ENCODE measurements at places on chromosomes 5 and 9.

DNA sequence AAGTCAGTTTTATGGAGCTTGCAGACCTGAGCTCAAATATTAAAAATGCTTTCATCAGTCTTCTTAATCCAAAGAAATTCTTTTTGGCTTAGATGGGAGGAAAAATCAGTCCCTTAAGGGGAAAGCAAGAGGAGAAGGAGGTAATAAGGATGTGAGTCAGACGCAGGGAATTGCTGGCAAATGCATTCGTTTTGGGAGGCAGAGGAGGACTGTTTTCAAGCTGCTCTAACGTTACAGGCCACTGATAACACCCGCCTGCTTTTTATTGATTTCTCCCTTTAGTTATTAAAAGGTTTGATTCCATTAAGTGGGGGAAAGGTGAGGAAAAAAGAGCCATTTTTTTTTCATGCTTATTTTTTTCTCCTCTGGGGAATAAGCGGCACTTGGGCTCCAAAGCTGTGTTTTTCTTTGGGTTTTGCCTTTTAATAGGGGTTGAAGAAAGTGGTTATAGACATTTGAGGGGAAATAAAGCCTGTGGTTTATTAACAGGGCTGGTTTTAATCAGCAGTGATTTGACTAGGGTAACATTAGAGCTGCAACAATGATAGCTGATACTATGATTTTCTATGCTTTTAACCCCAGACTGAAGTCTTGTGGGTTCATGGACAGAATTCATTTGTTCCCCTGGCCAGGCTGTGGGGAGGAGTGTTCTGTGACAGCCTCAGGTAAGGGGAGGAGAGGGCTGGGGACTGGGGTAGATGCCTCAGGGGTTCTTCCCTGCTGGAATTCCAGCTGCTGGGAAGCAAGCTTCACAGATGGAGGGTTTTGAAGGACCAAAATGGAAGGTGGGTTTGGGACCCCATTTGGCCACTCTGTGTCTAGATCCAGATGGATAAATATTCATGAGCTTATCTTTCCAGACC is 225.2 kb downstream of the GAS1 start:
- no peak for DNase-seq

DNA sequence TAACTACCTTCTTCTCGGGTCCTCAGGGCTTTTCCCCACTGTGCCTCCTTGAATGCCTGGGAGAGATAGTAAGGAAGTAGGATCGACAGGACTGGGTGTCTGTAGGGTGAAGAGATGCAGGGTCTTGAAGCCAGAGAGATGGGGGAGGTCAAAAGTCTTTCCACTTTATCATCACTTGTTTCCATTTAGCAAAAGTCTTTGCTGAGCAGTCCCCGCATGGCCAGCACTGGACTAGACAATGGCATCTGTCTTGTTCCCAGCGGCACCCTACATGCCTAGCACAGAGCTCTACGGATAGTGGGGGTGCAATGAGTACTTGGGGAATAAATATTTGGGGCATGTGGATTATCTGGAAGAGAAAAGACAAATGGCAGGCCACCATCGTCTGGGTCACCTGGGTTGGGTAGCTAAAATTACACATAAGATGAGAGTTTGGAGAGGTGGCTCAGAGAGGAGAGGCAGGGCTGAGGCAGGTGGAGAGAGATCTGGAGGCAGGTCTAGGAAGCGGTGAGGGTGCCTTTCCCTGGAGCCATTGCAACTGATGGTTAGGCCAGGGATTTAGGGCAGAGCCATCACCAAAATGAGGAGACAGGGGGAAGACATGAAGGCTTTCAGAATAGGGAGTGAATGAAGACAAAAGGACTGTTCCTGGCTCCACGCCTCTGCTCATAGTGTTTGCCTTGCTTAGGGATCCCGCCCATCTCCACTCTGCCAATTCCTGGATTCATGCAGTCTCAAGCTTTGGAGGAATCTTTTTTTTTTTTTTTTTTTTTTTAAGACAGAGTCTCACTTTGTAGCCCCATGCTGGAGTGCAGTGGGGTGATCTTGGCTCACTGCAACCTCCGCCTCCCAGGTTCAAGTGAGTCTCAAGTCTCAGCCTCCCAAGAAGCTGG is 250.8 kb upstream of the KLF4 start:
- DNase-seq, result no peak

GRCh38 chr9:77588271-77588937 is 59.7 kb downstream of the GNA14 start:
- DNase-seq, result no peak

GRCh38 chr5:107459605-107460004 is 211.1 kb downstream of the EFNA5 start:
- DNase-seq, result no peak

DNA sequence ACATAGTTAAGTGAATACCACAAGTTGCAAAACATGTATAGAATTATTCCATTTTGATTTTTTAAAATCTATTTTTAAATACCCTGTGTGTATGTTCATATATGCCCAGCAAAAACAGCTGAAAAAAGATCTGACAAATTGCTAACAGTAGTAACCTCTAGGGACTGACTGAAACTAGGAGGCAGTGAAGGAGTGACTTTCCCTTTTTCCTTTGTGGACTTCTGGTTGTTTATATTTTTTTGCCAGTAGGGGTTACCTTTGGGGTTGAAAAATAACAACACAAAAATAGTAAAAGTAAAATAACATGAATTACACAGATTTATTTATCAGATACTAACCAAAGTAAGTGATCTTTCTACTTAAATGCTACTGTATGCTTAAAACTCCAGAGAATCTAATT is 2.9 kb downstream of the MEGF9 start:
- no peak for DNase-seq

DNA sequence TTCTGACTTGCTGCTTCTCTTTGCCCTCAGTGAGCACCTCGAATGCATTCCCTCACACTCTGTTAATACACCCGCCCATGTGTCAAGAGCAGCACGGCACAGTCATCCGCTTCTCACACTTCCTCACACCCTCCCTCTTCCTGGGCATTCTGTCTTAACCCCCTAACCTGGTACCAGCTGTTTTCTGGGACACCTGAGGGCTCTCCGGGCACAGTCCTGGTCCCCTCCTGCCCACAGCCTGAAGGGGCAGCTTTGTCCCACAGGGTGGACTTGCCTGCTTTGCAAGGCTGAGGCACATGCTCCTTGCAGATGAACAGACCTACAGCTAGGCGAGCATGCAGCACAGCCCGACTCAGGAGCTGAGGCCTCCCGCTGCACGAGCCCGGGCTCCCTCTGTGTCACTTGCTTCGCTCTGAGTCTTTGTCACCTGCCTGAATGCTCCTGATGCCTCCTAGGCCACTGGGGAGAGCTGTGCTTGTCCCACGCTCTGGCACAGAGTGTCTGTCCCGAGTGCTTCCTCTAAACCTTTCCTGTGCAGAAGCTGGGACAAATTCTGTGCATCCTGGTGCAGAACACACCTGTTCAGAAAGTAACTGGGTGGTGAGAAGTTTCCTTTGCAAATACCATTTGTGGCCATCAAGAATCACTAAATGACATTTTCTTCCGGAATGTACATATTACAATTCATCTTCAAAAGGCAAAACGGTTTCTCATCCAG is 47.8 kb downstream of the AHRR start:
- no peak for DNase-seq

GRCh38 chr5:136226401-136226800 is 33.4 kb upstream of the SMIM32 start:
- DNase-seq, result no peak

DNA sequence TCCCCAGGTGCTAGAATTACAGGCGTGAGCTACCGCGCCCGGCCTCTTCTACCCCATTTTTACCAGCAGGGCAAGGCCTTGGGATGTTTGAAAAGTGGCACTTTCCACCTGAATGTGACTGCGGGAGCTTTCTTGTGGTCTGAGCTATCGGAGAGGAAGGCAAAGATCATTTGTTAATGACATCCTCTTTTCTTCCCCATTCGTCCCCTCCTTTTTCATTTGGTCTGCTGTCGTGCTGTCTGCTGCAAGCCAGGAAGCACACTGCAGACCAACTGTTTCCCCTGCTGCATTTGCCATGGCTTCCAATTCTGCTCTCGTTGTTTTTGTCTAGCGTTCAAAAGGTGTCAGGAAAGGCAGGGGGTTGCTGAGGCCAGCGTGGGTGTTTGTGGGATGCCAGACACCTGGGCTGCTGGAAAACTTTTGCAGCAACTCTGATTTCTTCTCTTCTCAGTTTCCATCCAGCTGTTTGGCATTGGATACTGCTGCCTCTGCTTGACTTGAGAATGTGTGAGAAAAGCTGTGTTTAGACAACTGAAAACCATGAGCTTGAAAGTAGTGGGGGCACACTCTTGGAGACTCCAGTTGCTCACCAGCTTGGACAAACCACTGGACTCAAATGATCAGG is 196.4 kb upstream of the MSX2 start:
- no peak for DNase-seq

- no peak for DNase-seq
These were observed 50.1 kb downstream of the AMBP start for GRCh38 chr9:114027863-114028465.

- DNase-seq, result no peak
These were observed 535.7 kb upstream of the ACO1 start for GRCh38 chr9:31848505-31849285.

GRCh38 chr5:80078921-80079320 is 43.8 kb downstream of the THBS4 start:
- DNase-seq, result no peak

DNA sequence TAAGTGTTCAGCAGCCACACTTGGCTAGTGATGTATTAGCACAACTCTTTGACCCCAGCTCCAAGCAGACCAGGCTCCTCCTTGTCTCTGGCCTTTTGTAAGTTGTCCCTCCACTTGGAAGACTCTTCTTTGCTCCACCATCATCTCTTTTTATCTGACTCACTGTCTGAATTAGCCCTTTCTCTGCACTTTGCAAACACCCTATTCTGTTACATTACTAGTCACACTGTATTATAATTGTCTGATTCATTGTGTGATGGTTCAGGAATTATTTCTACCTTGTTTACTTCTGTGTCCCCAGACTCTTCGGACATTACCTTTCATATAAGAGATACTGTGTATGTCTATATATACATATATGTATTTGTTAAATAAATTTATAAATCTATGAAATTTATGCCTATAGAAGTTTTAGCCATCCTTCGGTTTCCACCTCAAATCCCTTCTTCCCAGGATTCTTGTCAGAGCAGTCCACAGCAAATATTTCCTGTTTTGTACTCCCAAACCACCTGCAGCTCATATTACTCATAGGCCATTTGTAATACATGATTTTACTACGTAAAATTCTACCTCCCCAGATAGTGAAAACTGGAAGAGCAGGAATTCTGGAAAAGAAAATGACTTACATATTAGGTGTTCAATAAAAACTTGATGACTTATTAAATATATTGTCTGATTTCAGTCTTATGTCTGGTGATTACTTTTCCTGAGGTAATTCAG is 69.0 kb downstream of the MTAP start:
- no peak for DNase-seq

GRCh38 chr9:19445452-19445851 is 36.6 kb downstream of the ACER2 start:
- no peak for DNase-seq

DNA sequence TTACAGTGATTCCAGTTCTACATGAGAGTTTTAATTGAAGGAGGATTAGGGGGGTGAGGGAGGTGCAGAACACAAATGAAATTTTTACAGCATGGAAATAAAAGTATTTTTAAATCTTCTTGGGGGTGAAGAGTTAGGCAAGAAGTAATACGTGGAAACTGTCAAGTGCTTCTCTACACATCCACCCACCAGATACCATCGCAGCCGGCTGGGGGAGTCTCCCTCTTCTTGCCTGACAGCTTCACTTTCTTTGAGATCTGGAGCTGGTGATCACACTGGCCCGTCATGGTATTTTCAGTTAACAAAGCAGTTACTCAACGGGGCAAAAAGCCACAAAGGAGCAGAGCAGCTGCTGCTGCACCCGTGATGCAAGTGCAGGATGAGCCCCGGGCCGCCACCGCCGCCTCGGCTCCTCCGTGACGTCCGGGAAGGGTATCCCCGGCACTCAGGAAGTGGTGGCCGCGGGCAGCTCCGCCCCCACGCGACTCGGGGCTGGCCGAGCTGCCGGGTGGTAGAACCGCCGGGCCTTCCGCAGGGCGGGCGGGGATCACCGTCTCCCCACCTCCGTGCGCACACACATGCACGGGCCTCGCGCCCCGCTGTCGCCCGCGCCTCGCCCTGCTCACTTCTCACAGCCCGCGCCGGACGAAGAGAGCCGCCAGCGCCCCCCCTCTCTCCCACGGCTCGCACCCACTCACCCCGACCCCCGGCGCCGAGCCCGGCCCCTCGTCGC is 2.4 kb upstream of the NR4A3 start:
- DNase-seq, result no peak

DNA sequence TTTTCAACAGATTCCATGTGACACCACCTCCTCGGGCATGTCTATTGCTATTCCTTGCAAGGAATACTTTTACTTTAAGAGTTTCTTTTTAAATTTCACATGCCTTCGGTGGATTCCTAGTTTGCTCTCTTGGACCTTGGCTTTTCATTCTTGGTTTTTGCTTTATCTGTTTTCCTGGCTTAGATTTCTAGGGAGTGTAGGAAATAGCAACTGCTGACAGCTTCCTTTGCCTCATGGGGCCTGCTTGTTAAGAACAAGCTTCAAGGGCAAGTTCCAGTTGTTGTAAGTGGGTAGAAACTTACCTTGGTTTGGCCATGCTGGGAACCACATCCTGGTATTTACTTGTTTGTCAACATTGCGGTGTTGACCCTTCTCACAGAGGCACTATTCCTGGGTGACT is 348.5 kb downstream of the DMAC1 start:
- no peak for DNase-seq

GRCh38 chr9:18605766-18606180 is 131.8 kb downstream of the ADAMTSL1 start:
- DNase-seq, result no peak

DNA sequence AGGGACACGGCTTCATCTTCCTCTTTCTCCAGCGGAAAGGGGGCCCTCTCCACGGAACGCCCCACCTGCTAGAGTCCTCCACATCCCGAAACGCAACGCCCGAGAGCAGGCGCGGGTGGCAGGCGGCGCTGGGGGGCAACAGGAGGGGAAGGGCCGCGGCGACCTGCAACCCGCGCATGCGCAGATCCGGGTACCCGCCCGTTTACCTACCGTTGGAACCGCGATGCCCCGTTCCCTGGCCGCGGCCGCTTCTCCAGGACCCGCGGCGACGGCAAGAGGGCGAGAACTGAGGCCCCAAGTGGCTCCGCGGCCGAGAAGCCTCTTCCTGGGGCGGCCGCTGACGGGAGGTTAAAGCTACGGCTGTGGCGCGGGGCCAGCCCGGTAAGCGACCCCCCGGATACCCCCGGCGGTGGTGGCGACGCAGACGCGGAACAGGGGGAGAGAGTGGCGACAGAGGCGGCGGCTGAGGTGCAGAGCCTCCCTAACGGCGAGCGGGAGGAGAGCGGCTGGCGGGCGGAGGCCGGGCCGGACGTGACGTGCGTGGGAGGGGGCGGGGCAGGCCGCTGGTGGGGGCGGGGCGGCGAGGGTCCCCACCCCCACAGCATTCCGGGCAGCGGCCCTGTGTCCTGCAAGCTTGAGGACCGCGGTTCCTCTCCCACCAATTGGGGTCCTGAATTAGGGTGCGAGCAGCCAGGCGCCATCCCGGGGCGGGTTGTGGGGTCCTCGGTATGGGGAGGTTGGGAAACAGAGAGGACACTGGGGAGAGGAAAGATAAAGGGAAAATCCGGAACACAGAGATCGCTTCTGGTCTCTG is at the start of gene FAM13B:
FAM13B (minus strand) TSS at position 508 of the 814 bp plus-strand sequence. CDS start 13,968 bp downstream, outside the sequence.
- no peak for DNase-seq

All from Panc1 (cell line).